CD4-positive, alpha-beta T cell treated with Interleukin-10 for 1 hour (primary cell): ENCODE measurements at places on chromosomes 1 and 21.

- DNase-seq, result no peak
Measured at GRCh38 chr1:184315254-184315653, 71.6 kb upstream of the C1orf21 start.

- DNase-seq, result no peak
Measured at GRCh38 chr1:939511-940106, 15.9 kb downstream of the SAMD11 start.

- no peak for DNase-seq
Measured at GRCh38 chr1:34156739-34157138, 8.3 kb downstream of the CSMD2 start.

- DNase-seq, result no peak
Measured at GRCh38 chr1:14894811-14895560, 258.6 kb upstream of the TMEM51 start.

DNA sequence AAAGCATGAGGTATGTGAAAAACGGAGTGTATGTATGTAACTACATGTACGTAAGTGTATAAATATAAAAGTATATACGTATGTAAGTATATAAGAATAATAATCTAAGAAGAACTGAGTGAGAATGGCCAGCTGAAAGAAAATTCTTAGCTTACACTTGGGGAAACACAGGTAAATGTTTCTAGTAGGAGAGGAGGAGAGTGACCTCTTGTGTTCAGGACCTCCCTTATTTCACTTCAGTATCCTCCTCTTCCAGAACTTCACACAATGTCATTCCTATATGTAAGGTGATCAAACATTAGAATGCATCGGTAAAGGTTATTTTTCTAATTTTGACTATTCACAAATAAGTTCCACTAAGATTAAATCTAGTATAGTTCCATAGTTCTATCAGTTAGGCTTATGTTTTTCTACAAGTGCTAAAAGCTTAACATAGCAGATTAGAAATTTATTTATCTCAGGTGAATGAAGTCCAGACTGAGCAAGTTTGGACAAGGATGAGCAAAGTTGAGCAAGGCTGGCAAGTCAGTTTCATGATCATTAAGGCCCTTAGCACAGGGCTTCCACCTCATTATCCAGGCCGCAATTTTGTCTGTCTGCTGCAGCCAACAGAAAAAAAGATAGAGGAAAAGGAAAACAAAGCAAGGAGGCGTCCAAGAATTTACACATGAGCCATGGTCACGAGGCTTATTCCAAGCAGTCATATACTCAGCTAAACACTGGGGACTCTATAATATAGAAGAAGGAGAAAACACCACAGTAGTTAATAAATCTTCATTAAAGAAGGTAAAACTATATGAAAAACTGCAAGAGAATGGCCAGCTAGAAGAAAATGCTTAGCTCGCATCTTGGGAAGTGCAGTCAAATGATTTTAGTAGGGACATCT is 7.1 kb upstream of the MROH9 start:
- no peak for DNase-seq
